ENCODE measurements at places on chromosomes 3 and 15. TPM values are rescaled to one million over a fixed set of nuclear protein-coding genes. Genes with fewer than 3 reads are reported as not detected.

CPNE4 gene
- total RNA-seq = not detected

TMEM207 gene
- not detected for total RNA-seq

SNTN gene
- total RNA-seq = not detected

CAMKV gene
- not detected for total RNA-seq

TRH gene
- not detected for total RNA-seq

TOP2B gene
- total RNA-seq = 113 TPM

LRRIQ4 gene
- total RNA-seq = not detected

CFAP91 gene
- total RNA-seq = not detected

SEMA3F gene
- total RNA-seq = 14.2 TPM

CD86 gene
- not detected for total RNA-seq
